ENCODE measurements at places on chromosomes 3 and 15.

- peak; percentile 67 for DNase-seq
Observed at GRCh38 chr15:94119923-94120775, 111.2 kb upstream of the MCTP2 start.

GRCh38 chr3:88362428-88362827, 212.7 kb downstream of the C3orf38 start:
- no peak for DNase-seq

DNA sequence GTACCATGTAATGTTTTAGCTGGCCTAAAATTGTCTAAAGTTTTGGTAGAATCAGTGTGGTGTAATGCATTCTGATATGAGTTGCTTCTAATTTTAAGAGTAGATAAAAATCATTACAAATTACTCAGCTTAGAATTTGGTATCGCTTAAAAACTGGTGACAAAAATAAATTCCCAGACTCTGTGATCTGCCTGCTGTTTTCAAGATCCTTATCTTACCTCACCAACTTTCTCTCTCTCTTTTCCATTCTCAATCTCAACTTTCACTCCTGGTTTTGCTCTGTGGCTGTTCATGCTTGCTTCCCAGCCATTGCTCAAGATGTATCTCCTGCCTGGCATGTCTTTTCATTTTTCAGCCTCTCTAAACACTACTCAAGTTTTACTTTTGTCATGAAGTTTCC, 45.7 kb downstream of the TCF12 start:
- no peak for DNase-seq

GRCh38 chr3:16496008-16496407, 17.5 kb downstream of the RFTN1 start:
- no peak for DNase-seq

- DNase-seq = no peak
Observed at GRCh38 chr15:91135201-91136130, 35.4 kb downstream of the SV2B start.

GRCh38 chr15:47523681-47524475, 193.4 kb upstream of the SEMA6D start:
- no peak for DNase-seq

- no peak for DNase-seq
Observed at GRCh38 chr3:47008851-47009224, 29.4 kb downstream of the NBEAL2 start.

DNA sequence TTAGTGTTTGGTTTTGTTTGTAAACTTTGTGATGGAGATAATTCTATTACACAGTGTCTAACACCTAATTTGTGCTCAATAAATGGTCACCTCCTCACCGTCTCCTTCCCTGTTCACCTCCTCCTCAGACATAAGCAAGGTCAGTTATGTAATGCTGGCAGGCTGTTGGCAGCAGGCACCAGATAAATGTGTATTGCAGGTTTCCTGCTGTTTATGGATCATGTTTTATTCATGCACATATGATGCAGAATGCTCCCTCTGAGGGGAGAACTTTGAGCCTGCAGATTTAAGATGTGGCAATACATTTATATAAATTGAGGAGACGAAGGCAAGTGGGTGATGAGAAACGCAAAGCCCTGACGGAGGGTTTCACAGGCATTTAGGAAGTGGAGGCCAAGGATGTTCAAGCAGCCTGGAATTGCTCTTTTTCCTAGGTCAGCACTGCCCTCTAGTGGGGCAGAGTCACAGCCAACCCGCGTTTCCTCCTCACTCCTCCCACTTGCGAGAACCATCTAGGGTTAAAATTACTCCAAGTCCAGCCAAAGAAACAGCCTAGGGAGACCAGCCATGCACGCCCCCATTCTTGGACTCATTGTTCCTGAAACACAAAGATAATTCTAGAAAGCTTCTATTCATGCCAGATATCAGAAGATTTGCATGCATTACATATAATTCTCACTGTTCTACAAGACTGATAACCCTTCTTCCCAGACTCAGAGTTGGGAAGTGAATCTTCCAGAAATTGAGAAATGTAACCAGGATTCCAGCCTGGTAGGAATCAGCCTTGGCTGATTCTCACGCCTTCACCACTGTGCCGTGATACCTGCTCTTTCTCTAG, 228.7 kb downstream of the SLCO3A1 start:
- peak; percentile 54 for DNase-seq

DNA sequence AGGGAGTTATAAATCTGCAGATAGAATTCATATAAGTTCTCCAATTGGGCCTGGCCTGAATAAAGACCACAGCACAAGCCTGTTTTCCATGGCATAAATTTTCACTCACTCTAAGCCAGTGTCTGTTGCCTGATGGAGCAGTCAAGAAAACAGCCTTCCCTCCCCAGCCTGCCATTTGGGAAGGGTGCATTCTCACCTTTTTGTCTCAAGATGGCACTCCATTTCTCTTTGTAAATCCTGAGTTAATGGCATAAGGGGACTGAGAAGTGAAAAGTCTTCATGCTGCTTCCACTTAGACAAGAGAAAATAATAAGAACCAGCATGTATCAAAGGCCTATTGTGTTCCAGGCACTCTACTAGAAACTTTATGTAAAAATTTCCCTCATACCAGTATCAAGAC, 115.6 kb upstream of the MANF start:
- DNase-seq = no peak

DNA sequence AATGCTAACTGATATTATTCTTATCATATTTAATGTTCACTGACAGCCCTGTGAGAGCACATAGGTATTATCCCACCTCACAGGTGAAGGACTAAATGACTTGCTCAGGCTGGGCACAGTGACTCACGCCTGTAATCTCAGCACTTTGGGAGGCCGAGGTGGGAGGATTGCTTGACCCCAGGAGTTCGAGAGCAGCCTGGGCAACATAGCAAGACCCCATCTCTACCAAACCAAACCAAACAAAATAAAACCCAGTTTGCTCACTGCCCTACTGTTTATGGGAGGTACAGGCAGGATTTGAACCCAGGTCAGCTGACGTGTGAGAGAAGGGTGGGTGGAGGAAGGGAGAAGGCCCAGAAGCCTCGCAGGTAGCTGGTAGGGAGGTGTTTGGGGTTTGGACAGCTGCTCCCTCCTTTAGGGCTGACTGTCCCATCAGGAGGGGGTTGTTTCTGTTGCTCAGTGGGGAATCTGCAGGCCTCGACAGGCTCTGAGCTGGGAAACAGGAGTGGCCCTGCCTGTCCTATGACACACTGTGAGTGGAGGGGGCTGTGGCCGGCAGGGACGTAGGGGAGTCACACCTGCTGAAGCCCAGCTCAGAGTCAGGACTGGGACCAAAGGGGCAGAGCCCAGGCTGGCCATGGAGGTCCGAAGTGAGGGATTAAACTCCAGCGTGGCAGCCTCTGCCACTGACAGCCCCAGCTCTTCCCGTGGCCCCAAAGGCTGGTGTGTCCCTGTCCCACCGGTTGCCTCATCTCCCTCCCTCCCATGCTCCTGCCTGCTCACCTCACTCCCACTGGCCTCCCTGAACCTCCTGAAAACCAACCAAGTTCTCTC, 25.3 kb downstream of the BHLHE40 start:
- DNase-seq = no peak

GRCh38 chr3:60101621-60102020, 1051.8 kb upstream of the CFAP20DC start:
- no peak for DNase-seq

- DNase-seq = no peak
Observed at GRCh38 chr3:185316740-185317412, 46.1 kb upstream of the MAP3K13 start.

DNA sequence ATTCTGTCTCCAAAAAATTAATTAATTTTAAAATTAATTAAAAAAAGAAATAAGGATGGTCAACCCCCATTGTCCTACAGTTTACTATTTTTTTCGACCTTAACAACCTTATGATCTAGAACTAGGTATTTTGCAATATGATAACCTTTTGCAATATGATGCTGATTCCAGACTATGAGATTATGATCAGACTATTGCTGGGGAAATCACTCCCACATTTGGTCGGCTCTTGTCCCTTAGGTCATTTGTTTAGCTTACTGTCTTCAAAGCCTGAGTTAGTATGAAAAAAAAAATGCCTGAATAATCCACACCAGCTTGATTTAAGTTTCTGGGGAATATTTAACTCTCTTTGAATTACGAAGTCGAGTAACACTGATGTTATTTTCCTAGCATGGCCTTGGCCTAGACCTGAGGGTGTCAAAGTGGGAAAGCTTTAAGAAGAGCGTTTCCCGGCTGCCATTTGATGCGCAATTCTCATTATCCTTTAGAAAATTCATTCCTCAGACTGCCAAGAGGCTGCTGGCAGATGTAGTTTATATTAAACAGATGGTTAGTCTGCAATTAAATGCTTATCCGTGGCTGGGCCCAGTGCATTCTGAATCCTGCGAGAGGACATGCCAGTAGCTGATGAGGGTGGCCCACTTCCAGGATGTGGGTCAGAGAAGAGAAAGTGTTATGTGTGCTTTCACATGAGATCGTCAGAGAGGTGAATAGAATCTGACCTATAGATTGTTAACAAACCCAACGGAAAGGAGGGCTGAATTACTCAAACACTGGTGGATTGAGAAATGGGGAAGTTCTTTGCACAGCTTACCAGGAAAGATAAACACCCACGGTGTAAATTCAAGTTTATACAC, 496.0 kb upstream of the THBS1 start:
- peak; percentile 1 for DNase-seq

Data from NCI-H1092 treated with DMSO at 0.1 percent for 48 hours (cell line).